ENCODE measurements at places on chromosomes 2 and 18.

DNA sequence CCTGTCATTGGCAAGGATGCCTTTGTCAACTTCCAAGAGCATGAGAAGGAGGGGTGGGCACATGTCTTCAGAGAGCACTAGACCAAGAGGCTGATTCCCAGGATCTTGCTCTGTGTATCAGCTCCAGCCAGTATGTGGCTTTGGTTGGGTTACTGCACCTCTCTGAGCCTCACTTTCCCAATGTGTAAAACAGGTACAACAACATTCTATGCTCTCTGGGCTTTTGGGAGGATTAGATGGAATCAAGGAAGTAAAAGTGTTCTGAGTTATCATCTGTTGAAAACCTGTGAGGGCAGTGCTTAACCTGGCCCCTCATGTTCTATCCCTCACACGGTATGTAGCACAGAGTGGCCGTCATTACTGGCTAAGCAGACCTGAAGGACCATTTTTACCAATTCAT is 103.9 kb downstream of the FHOD3 start:
- DNase-seq: no peak

DNA sequence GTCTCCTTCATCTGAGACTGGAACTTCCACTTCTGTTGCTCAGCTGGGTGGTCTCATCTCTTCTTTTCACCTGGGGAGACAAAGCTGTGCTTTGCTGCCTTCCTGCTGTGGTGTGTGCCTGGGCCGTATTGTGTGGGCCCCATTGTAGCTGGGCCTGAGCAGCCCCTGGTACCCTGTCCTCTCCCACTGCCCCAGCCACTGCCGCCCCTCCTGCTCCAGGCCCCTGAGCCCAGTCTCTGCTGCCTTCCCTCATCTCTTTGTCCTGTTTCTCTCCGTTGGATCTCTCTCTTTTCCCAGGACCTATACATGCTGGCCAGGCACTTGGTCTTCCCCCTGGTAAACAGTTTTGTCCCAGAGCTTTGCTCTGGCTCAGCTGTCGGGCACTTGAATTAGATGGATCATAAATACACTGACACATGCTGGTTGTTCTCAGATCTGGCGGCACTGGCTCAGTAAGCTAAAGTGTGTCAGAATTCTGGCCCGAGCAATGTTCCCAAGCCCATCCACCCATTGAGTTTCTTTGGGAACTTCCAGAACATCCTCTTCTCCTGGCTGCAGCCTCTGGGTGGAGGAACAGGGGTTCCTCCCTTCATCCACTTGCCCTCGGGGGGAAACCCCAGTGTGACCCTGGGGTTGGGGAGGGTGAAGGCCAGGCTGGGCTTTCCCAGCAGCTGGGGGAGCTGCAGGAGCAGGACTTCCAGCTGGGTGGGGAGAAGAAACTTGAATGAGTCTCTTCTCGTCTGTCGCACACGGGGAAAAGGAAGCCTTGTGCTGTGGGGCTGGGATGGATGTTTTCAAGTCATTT is 99.0 kb downstream of the DGKD start:
- DNase-seq: no peak

DNA sequence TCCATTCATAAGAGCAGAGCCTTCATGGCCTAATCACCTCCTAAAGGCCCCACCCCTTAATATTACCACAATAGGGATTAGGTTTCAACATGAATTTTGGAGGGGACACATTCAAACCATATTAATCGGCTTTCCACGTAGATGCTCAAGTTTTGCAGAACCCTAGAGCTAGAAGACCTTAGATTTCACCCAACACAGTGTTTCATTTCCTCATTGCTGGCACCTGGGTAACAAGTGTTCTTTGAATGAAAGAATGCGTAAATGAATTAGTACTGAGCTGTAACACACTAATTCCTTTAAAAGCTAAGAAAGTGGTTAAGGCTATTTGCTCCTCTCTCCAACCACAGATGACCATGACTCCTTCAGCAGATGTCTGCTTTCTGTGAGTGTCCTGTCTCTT is 252.5 kb downstream of the SMAD2 start:
- no peak for DNase-seq

DNA sequence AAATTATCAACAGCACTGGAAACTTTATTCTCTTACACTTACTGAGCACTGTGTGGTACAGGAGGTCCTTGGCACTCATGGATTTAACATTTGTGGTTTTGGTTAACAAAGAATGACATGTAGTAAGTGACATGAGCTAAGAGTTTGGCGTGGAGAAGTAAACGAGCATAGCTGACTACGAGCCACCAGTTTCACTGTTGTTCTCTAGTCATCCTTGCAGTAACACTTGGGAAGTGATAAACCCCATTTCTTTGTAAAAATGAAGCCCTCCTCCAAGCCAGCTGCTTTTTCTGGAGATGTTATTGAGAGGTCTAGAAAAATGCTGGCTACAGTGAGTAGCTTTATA is 32.7 kb downstream of the QPCT start:
- no peak for DNase-seq

DNA sequence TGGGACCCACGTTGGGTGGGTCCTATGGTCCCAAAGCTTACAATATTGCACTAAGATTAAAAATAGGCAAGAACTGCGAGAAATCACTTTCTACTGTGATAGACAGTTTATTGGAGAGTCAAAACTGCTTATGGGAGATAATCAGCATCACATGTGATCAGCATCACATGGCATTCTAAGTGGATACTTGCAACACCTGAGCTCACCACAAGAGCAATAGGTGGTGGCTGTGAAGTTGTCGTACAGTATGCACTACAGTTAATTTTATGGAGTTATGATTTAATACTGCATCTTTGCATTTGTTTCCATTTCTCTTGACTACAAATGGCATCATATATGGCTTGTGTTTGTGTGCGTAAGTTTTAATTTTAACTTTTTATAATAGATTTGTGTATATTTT is 11.6 kb downstream of the PNO1 start:
- no peak for DNase-seq

DNA sequence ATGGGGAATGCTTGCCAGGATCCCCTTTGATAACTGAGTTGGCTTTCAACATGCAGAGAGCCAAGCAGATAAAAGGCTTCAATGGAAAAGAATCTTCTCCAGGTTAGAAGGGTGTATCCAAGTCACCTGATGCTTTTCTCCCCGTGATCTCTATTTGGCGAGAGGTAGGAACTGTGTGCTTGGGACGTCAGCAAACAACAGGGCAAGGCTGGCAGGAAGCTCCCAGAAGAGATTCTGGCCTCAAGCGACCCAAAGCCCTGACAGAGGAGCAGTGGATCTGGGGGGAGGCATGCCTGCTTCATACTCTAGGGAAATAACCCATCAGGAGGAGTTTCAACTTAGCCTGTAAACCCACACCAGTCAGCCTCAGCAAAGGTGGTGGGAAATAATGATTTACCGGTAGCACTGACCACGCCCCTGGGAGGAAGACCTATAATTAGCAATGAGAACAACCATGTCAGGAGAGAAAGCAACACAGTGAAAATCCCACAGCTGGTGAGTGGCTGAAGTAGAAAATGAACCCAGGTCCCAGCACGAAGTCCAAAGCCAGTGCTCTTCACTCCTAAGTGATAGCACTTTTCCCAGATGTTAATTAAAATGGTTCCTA is 76.3 kb upstream of the SEC11C start:
- no peak for DNase-seq

- no peak for DNase-seq
These were observed 10.8 kb downstream of the EMILIN2 start for GRCh38 chr18:2857491-2858131.

DNA sequence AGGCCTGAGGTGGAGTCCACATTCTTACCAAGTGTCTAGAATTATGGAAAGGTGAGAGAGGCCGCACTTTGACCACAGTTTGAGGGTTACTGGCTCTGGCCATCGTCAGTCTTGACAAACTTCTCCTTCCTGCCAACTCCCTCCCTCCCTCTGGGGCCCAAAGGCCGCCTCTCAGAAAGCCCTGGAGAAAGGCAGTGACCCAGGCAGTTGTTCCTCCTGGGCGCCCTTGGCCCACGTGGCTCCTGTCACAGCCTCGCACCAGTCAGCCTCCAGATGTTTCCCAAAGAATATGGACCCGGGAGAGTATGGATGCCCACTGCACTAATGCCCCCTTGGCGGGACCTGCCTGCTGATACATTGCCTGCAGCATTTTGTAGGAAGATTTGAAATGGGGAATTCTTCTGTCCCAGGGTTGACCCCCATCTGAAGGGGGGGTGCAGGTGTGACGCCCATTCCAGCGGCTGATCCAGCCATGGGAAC is 61.7 kb downstream of the ASB1 start:
- no peak for DNase-seq

- DNase-seq: no peak
These were observed 1179.0 kb upstream of the ACVR2A start for GRCh38 chr2:146665800-146666199.

DNA sequence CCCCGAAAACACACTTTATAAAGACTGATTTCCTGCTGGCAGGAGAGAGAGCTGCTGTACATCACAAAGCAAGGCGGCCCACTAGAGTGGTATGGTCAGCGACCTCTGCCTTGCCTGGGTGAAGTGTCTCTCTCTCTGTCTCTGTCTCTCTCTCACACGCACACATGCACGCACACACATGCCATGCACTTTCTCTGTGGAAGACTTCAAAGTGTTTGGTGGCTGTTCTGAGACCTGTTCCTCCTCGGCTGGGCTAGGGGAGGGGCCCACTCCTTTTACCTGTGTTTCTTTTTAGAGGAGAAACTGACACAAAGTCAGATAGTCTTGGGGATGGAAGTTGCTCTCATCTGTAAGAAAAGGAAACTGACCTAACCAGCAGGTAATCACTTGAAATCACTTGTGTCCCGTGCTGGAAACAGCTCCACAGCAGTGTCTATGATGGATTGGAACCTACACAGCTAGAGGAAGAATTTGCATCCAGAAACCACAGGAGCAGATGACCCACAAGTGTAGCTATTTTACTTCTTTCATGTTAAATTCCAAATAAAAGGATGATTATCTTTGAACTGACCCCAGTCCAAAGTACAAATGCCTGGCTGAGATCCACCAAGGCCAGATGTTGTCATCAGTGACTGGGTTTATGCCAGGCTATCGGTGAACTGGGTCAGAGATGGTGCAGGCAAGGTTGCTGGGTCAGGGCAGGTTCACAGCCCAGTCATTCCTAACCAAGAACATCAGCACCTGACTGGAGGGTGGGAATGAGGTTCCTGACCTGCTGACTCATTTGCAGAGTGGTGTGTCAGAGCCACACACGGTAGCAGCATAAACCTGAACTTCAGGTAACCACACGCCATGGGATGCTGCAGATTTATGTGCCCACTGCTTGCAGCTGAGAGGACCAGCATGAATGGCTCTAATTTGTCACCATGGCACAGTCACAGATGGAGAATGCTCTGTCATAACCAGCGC is 63.0 kb downstream of the NPAS2 start:
- no peak for DNase-seq

Measured in stimulated activated CD8-positive, alpha-beta memory T cell treated with anti-CD3 and anti-CD28 coated beads, Interleukin-15, amount 100 ng/mL, for 4 hours (primary cell).